ENCODE measurements at places on chromosomes 6 and 20. TPM values are rescaled to one million over a fixed set of nuclear protein-coding genes. Genes with fewer than 3 reads are reported as not detected.

Gene TMC2
- not detected for total RNA-seq

Gene HAO1
- 0.23 TPM for total RNA-seq

Gene STMND1
- 3.8 TPM for total RNA-seq

Gene PRICKLE4
- total RNA-seq: 1.4 TPM

Gene HRH3
- total RNA-seq: not detected

Gene SLC25A27
- 3.3 TPM for total RNA-seq

Gene TTBK1
- total RNA-seq: 0.13 TPM

Gene SERPINB1
- 285 TPM for total RNA-seq

Gene ENPP3
- not detected for total RNA-seq

Gene ROS1
- 0.03 TPM for total RNA-seq

Gene ENPP5
- 3.4 TPM for total RNA-seq

Gene METTL24
- 1.3 TPM for total RNA-seq

Gene MYB
- total RNA-seq: not detected

Gene HCRTR2
- not detected for total RNA-seq

Gene ZBTB12
- total RNA-seq: 0.83 TPM

Gene SAMD5
- total RNA-seq: 0.63 TPM

Gene KIAA0408
- total RNA-seq: 0.31 TPM

Gene ZMYND8
- 16.3 TPM for total RNA-seq

Gene DACT2
- total RNA-seq: 1.2 TPM

Gene COX7A2
- 120 TPM for total RNA-seq

Gene PANK2
- 18.0 TPM for total RNA-seq

Gene MDFI
- total RNA-seq: 7.4 TPM

Gene COL11A2
- 0.72 TPM for total RNA-seq

Gene EBF4
- 8.7 TPM for total RNA-seq

Gene YWHAB
- total RNA-seq: 26.3 TPM

Gene IPCEF1
- 4.4 TPM for total RNA-seq

Gene DYNLRB1
- 26.9 TPM for total RNA-seq

Gene ECT2L
- 0.03 TPM for total RNA-seq
